Activated effector memory CD4-positive, alpha-beta T cell treated with anti-CD3 and anti-CD28 coated beads, Interleukin-2, amount 50 U/mL, for 16 hours (primary cell): ENCODE measurements at places on chromosomes 12 and 14.
A peak's percentile ranks its signal among the peaks of the same experiment; 100 is the strongest.

DNA sequence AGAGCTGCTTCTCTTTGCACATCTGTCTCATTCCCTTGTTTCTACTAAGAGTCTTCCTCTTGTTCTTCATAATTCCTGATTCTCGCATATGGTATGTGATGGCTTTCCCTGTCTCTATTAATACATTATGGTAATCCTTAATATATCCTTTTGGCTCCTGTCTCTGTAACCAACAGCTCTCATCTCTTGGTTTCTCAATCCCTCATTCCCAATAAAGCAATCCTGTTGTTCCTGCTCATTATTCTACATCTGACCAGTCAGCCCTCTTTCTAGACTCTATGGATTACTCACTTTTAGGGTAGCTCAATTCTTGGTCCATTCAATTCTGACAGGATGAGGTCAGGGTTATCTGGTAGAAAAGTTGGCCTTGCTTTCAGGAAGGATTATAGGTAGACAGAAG lies 349.9 kb downstream of the LRIG3 start:
- no peak for DNase-seq

- DNase-seq = no peak
Measured at GRCh38 chr12:90181216-90181615, 472.6 kb upstream of the ATP2B1 start.

DNA sequence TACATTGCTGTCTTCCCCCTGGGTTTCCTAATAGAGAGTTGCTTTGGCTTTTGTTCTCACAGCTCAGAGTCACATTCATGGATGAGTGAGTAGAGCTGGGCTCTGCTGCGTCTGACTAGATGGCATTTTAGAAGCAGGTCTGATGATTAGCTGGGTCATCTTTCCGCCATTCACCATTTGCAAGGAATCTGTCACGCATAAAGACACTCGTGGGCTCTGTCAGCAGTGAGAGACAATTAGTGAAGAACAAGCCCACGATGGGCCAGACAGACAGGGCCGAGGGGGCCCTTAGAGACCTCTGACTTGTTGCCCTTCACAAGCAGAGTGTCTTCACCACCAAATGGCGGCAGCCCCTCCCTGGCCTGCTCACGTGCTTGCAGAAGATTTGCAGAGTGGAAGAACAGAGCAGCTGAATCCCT lies 175.0 kb downstream of the CRADD start:
- no peak for DNase-seq

DNA sequence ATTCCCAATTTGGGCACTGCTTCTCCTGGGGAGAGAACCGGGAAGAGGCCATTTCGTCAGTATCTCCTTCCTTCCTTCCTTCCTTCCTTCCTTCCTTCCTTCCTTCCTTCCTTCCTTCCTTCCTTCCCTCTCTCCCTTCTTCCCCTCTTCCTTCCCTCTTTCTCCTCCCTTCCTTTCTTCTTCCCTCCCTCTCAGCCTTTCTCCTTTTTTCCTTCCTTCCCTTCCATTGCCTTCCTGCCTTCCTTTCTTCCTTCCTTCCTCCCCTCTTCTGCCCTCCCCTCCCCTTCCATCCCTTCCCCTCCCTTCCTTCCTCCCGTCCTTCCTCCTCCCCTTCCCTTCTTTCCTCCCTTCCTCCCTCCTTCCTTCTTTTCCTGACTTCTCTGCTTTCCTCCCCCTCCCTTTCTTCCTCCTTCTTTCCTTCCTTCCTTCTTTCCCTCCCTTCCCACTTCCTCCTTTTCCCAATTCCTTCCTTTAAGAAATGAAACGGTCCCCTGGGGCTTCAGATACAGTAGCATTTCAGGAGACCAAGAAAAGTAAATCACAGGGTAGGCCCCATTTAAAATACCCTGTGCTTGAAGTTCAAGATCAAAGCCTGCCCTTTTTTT lies 71.8 kb downstream of the ACACB start:
- no peak for DNase-seq

- DNase-seq = no peak
Measured at GRCh38 chr14:60862283-60862682, 118.6 kb downstream of the TRMT5 start.

DNA sequence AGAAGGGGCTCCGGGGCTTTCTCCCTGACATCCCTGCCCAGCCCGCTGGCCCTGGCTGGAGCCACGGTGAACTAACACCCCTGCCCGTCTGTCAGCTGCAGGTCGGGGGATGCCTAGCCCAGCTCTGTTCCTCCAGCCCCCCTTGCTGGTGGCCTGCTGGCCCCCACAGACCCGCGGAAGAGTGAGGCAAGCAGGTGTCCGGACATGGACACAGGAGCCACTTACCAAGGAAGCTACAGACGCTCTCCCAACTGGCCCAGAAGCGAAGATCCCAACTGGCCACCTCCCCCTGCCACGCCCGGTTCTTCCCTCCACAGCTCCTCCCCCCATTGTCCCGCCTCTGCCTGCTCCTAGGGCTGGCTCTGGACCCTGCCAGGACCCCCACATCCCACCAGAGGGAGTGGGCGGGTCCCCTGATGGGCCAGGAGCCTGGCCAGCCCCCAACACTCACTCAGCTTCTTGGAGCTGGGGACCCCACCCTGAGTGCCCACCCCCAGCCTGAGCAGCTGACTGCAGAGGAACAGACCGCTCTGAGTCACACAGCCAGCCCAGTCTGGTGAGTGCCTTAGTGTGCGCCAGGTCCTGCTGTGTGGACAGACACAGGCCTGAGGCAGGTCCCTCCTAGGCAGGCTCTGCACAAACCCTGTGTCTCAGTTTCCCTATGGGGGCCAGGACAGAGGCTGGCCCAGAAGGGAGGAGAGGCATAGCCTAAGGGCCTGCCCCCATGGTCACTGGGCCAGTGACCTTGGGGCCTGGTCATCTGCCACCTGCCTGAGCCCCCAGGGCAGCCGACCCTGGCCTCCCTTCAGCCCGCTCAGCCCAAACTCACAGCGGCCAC lies 7.7 kb downstream of the AHNAK2 start:
- DNase-seq = no peak

GRCh38 chr12:57235017-57235727 lies 5.7 kb downstream of the SHMT2 start:
- no peak for DNase-seq

GRCh38 chr14:96264853-96265252 lies 8.8 kb downstream of the BDKRB1 start:
- DNase-seq = no peak

DNA sequence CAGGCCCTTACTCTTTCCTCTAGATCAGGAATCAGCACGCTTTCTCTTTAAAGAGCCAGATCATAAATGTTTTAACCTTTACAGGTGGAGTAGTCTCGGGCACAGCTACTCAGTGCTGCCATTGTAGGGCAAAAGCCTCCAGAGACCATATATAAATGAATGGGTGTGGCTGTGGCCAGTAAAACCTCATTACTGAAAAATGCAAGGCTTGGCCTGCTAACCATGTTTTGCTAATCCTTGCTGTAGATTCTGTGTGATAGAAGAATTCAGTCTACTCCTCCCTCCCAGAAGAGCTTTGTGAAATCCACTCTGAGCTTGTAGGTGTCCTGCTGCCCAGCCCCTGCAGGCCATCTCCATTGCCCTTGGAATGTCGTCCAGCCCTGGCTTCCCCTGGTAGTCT lies 58.1 kb downstream of the HSP90AA1 start:
- no peak for DNase-seq

GRCh38 chr14:21711360-21711961 lies 37.8 kb upstream of the OR4E1 start:
- no peak for DNase-seq

DNA sequence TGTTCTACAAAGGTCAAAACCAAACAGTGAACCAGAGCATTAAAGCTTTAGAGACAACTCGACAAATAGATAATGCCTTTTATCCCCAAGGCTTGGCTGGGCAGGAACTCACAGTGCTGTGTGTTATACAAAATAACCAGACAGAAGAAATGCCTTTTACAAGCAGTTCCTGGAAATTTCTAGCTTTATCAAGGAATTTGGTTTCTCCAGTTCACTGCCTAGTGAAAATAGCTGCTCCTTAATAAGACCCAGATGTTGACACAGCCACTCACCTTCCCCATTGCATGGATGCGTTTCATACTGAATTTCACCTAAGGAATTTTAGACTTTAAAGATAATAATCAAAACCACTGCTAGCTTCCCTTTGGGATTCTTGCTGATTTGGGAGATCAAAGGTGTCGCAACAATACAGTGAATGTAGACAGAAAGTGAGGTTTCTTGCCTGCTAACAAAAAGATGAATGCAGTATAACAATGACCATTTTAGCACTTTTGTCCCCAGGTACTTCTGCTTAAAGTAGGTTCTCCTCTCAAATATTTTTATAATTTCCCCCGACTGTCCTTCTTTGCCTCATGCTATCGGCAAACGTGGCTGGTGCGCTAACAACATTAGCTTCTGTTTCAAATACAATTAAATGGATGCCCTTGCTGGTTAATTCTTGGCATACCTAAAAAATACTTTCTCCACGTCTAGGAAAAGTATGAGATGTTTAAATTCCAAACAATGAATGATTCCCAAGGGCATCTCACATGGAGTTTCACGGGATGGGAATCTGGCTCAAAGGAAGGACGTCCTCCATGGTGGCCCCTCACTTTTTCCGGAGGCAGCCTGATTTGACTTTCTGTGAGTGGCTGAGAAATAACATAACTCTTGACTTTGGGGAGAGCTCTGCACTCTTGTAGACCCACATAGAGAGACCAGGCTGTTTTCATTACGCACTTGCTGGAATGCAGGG lies 162.4 kb downstream of the C12orf75 start:
- no peak for DNase-seq

DNA sequence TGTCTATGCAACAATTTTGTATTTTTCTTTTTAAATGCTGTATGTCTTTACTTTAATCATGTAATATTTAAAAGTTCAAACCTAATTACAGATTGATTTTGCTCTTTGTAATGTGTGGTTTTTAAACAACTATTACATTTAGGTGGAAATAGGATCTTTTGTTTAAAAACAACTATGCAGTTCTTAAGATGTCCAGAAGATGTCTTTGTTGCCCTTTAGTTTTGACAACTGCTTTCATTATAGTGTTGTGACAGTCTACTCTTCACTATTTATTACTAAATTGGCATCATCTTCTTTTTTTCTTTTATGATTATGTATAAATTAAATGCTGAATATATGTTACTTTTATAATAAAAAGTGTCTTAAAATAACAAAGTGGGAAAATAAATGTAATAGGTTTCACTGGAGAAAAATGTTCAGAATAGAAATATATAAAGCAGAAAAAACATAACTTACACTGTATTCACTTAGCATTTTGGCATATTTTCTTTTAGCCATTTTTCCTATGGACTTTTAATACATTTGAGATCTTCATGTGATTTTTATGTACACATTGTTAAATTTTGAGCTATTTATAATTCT lies 27.1 kb upstream of the PCNX4 start:
- DNase-seq = no peak

DNA sequence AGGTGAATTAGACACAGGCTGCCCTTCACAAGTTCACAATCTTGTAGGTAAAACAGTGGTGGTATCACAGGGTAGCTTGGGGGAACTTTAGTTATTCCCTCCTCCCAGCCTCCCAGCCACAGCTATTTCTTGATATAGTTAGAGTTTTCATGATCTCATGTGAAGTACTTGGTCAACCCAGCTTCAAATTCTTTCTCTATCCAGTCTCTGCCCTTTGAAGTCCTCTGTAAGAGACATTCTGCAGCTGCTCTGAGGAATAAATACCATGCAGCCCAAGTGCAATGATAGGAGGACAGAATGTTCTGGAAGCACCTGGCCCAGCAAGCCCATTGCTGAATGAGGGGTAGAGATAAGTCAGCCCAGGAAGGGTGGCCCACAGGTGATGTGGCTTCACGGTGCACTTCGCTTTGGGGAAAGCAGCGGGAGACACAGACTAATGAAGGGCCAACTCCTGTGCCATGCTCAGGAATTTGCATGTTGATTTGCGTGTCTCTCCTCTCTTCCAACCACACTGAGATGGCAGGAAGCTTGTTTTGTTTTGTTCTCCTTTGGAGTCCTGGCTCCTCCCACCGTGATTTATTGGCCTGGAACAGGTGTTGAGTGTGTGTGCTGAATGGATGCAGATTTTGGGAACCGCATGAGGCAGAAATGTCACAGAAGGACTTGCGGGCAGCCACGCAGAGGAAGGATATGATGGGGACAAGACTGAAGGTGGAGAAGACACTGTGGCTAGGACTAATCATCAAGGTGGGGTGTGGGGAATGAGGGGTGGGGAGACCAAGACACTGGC lies 8.0 kb upstream of the TXNRD1 start:
- no peak for DNase-seq

DNA sequence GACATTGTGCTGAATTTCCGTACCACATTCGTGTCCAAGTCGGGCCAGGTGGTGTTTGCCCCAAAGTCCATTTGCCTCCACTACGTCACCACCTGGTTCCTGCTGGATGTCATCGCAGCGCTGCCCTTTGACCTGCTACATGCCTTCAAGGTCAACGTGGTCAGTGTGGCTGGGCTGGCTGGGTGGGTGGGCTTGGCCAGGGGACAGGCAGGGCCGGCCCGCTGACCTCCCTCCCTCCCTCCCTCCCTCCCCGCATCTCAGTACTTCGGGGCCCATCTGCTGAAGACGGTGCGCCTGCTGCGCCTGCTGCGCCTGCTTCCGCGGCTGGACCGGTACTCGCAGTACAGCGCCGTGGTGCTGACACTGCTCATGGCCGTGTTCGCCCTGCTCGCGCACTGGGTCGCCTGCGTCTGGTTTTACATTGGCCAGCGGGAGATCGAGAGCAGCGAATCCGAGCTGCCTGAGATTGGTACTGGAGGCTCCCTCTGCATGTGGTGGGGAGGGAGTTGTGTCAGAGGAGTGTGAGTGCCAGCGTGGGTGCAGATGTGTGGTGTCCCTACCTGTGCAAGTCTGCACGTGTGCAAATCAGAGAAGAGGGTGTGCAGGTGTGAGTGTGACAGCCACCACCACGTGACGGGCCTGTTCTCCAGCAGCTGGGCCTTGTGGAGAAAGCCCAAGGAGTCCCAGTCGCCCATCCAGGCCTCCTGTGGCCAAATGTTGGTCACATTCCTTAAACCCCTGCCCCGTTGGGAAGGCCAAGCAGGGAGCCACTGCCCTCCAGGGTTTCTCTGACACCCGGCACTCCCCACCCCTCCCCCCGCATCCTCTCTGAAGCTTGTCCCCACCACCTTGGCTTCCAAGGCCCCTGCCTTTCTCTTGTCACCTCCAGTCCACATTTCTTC lies 5.3 kb downstream of the KCNH3 start:
- peak; percentile 57 for DNase-seq

DNA sequence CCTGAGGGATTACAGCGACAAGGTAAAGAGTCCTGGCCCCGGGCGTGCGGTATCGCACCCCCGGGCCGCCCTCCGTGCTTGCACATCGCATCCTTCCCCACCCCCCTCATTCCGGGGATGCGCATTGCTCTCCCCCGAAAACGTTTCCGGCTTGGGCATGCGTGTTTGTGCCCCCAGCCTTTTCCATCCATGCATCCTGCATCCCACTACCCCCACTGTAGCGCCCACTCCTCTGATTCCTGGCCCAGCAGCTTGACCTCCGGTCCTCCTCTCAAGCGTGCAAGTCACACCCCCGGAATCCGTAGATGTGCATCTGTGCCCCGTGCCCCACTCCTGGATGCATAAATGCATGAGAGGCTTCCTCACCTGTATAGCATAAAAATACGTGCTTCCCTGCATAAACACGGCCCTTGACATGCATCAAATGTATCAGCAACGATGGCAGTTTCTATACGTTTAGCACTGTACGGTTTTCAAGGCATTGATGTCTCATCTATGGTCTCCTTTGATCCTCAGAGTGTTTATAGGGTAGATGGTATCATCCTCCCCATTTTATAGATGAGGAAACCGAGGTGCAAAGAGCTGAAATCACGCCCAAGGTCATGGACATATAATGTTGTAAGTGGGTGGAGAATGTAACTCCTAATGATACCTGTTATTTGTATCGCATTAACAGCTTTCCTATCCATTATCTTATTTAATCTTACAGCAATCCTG lies 484 bp downstream of the RIC8B start:
- no peak for DNase-seq
